ENCODE measurements at places on chromosomes 16 and 17.

GRCh38 chr16:2178321-2179106 lies 17.9 kb downstream of the CASKIN1 start:
- peak; percentile 78 for DNase-seq

- no peak for DNase-seq
Observed at GRCh38 chr17:68399638-68400403, 57.5 kb downstream of the WIPI1 start.

GRCh38 chr17:78529251-78529650 lies 47.9 kb downstream of the DNAH17 start:
- DNase-seq = no peak

- DNase-seq = peak; percentile 94
Observed at GRCh38 chr16:69563605-69564580, 1.9 kb upstream of the NFAT5 start.

DNA sequence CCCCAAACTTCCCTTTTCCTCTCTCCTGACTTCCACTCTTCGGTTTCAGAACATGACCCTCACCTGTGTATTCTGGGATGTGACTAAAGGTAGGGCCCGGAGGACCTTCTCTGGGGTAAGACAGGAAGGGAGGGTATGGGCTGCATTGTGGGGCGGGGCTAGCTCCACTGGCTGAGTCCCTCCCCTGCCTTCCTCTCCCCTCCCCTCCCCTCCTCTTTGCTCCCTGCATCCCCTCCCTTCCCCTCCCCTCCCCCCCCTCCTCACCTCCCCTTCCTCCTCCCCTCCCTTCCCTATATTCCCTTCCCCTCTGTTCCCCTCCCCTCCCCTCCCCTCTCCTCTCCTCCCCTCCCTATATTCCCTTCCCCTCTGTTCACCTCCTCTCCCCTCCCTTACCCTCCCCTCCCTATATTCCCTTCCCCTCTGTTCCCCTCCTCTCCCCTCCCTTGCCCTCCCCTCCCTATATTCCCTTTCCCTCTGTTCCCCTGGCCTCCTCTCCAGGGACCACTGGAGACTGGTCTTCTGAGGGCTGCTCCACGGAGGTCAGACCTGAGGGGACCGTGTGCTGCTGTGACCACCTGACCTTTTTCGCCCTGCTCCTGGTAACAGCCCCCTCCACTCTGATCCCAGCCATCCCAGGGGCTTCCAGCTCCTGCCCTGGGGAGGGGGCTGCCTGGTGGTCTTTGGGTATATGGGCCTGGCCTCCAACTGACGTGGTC lies 11.8 kb downstream of the ADGRG3 start:
- no peak for DNase-seq

- no peak for DNase-seq
Observed at GRCh38 chr16:50679266-50679665, 1.8 kb downstream of the SNX20 start.

DNA sequence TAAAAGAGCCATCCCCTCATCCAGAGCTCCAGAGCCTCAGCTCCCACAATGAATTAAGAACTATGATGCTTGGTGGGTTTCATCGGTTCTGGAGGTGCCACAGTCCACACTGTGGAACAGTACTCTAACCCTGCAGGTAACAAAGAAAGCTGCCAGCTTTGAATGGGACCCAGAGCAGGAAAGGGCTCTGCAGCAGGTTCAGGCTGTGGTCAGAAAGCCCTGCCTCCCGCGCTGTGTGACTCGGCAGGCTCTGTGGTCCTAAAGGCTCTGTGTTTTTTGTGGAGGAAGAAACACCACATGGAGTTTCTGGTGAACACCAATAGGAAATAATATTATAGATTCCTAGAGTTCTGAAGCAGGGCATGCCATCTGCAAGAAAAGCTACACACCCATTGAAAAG lies 32.5 kb downstream of the MRPS23 start:
- DNase-seq = no peak

DNA sequence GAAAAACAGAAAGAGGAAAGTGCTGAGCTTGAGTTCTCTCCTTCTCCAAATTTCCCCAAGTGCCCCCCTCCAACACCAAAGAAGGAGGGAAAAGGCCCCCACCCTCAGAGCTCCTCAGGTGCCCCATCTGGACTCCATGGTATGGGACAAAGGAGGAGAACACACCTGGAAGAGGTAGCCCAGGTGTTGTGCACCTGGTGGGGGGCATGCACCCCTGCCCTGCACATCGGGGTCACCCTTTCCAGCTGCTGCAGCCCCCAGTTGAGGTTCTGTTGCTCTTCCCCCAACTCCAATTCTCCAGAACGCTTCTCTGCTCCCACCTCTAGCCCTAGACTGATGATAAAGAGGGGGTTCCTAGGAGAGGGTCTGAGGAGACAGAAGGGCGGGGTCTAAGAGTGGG lies 3.0 kb upstream of the COL1A1 start:
- DNase-seq = no peak

DNA sequence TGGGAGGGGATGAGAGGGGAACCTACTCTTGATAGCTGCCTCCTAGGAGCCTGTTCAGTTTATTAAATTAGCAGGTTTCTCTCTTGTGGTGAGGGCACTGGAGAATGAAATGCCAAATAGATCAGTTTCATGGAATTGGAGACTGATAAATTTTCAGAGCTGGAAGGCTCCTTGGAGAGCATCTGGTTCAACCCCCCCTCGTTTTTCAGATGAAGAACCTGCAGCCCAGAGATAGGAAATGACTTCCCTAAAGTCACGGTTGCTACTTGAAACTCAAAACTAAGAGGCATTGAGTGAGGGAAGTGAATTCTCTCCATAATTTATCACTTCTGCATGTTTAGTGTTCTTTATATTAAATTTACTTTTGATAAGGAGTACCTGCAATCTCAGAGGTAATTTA lies 366.0 kb upstream of the CCL2 start:
- peak; percentile 75 for DNase-seq

- peak; percentile 90 for DNase-seq
Observed at GRCh38 chr17:57999496-58000017, 7.5 kb downstream of the SRSF1 start.

- DNase-seq = no peak
Observed at GRCh38 chr16:6616746-6617145, 715.9 kb upstream of the RBFOX1 start.

DNA sequence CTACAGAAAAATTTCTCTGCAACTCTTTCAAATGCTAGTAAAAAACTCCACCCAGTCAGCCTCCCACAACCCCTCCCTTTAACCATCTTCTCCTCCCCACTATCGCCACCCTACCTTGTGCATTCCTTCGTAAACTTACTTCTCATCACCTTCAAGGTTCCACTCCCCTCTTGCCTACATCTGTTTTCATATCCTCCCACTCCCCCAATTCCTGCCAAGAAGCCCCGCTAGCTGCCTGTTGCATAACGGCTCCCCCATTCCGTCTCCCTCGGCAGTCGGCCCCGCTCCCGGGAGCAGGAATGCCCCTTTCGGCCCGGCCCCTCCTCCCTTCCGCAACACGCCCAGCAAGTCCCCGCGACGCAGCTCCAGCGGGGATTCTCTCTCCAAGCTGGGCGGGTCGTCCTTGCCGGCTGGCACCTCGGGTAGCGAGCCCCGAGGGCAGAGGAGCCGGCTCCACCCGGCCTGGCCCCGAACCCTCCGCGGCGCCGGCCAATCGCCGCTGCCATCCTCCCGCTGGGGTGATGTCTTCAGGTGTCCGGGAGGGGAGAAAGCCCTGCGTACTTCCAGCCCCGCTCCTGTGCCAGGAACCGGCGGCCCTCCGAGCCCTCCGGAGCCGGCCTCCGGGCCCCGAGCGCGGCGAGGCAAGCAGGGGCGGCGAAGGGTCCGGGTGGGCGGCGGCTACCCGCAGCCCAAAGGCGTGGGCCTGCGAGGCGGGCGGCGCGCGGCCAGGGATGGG lies 1.5 kb downstream of the PHLPP2 start:
- DNase-seq = peak; percentile 75

- no peak for DNase-seq
Observed at GRCh38 chr17:72110231-72110941, 10.4 kb upstream of the SOX9 start.

DNA sequence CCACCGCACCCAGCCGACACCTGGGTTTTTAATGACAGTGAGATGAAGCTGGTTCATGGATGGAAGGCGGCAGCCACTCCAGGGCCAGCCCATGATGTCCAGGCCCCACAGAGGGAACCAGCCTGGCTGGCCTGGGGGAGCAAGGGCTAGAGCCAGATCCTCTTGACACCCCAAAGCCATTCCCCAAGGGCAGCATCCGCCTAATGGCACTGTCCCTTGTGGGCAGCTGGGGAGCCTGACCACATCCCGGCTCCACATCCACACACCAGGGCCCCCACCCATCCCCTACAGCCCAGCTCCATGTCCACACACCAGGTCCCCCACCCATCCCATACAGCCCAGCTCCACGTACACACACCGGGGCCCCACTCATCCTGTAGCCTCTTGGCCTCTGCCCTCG lies 53.3 kb upstream of the ACSF3 start:
- DNase-seq = no peak

DNA sequence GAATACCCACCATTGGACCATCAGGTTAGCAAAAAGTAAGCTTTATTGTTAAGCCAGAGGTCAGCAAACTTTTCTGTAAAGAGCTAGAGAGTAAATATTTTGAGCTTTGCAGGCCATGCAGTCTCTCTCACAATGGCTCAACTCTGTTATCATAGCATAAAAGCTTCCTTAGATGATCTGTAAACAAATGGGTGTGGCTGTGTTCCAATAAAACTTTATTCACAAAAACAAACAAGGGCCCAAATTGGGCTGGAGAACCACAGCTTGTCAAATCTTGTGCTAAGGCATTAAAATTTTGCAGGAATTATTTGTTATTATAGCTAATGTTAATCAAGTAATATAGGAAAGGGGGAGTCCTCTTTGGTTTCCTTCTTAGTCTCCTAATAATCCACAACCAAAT lies 153.6 kb downstream of the GRIN2A start:
- no peak for DNase-seq

DNA sequence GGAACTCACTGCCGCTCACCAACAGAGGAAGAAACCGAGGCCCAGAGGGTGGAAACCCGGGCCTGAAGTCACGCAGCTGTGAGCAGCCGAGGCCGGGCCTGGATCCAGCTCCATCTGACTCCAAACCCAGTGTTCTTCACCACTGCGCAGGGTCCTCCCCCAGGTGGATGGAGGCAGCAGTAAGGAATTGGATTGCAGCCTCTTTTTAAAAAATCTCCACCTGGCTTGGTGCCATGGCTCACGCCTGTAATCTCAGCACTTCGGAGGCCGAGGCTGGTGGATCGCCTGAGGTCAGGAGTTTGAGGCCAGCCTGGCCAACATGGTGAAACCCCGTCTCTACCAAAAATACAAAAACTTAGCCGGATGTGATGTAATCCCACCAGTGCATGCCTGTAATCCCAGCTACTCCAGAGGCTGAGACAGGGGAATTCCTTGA lies 177.2 kb downstream of the FOXL1 start:
- DNase-seq = no peak

GRCh38 chr17:73595479-73595878 lies 48.8 kb downstream of the SDK2 start:
- peak; percentile 40 for DNase-seq

DNA sequence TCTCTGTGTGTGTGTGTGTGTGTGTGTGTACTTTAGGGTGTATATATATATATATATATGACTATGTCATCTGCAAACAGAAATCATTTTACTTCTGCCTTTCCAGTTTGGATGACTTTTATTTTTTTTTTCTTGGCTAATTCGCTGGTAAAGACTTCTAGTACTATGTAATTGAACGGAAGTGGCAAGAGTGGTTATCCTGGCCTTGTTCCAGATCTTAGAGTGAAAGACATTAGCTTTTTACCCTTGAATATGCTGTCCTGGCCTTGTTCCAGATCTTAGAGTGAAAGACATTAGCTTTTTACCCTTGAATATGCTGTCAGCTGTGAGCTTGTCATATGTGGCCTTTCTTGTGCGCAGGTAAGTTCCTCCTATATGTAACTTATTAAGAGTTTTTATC lies 72.7 kb upstream of the MYOCD start:
- DNase-seq = peak; percentile 1

DNA sequence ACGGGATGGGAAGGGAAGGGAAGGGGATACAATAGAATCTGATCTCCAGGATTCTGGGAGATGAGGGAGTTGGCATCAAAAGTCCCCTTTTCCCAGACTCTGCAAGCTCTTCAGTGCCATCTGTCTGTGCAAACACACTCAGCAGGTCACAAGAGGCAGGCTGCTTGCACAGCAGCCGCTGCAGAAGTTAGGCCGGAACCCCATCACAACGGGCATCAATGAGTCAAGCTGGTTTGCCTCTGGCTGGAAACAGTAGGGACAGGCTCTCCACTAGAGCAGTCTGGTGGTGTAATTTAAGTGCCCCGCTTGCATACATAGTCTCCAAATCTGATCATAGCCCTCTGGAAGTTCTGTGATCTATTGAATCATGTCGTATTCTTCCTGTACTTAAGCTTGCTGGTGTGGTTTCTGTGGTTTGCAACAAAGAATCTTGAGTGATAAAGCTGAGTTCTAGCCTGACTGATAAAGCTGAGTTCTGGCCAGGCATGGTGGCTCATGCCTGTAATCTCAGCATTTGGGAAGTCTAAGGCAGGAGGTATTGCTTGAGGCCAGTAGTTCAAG lies 33.7 kb upstream of the KDM8 start:
- DNase-seq = peak; percentile 90

DNA sequence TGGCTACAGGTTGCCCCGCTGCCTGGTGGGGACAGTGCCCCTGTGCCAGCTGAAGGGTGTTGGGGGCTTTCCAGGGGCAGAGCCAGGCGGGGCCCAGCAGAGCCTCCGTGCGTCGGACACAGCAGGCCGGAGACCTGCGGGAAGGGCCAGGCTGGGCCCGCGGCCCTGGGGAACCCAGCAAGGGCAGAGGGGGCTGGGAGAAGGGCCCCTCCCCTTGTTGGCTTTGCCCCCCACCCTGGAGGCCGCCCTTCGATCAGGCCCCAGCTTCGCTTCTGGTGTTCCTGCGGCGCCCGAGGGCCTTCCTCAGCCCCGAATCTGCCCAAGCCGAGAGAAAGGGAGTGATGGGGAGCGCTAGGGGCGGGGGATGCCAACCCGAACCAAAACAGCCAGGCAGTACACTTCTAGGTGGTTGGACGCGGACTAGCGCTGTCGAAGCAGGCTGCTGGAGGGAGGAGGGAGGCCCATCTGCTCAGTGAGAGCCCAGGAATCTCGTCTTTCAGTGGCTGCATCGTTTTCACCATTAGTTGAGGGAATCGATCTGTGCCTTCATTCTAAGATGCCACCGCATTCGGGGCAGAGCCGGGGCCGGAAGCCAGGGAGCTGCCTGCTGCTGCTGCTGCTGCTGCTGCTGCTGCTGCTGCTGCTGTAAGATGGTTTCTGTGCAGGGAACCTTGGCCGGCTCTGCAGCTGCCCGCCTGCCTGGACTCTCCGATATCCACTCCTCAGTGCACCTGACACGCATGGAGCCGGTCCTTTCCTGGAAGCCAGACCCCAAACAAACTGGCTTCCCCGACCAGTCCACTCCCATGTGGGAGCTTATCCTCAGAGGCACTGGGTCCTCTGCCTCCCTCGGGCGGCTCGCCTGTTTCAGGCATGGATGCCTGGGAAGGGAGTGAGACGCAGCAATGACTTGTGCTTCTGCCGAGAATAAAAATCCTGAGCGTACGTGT lies 1.7 kb downstream of the JPH3 start:
- DNase-seq = peak; percentile 4

DNA sequence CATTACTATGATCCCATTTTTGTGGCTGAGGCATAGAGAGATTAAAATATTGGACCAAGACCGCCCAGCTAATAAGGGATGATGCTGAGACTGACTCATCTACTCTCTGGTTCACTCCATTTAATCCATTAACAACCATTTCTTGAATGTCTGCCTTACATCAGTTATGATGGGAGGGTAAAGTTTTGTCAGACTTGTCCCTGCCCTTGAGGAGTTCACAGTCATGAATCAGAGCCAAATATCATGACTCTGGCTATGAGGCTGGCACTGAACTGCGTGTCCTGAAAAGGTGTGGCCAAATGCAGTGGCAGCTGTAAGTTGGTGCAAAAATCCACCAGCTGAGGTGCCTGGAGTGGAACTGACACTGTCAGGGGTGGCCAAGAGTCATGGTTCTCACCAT lies 35.0 kb upstream of the MAF start:
- DNase-seq = no peak

Data from hematopoietic multipotent progenitor cell treated with erythropoietin and hydrocortisone succinate and interleukin-3 and kit ligand, for 4 days (in vitro differentiated cells).